Karpas-422 (cell line): ENCODE measurements at places on chromosomes 2 and 18. TPM values are rescaled to one million over a fixed set of nuclear protein-coding genes. Genes with fewer than 3 reads are reported as not detected.

GRCh38 chr18:56804395-56804794, 153.2 kb downstream of the WDR7 start:
- no peak for DNase-seq

- DNase-seq, result no peak
Observed at GRCh38 chr18:32711862-32712261, 61.0 kb downstream of the KLHL14 start.

- DNase-seq, result peak; percentile 21
Observed at GRCh38 chr2:230130668-230131364, 62.1 kb upstream of the SLC16A14 start.

TMEM17 gene
- 0.86 TPM in 1 of 2 replicates, not detected in the other for total RNA-seq

MTLN gene
- 89.2 and 171 TPM in 2 replicates for total RNA-seq

- DNase-seq, result no peak
Observed at GRCh38 chr2:181973171-181973783, 12.4 kb upstream of the PPP1R1C start.

VWA3B gene
- total RNA-seq, result not detected in 2 replicates

DNA sequence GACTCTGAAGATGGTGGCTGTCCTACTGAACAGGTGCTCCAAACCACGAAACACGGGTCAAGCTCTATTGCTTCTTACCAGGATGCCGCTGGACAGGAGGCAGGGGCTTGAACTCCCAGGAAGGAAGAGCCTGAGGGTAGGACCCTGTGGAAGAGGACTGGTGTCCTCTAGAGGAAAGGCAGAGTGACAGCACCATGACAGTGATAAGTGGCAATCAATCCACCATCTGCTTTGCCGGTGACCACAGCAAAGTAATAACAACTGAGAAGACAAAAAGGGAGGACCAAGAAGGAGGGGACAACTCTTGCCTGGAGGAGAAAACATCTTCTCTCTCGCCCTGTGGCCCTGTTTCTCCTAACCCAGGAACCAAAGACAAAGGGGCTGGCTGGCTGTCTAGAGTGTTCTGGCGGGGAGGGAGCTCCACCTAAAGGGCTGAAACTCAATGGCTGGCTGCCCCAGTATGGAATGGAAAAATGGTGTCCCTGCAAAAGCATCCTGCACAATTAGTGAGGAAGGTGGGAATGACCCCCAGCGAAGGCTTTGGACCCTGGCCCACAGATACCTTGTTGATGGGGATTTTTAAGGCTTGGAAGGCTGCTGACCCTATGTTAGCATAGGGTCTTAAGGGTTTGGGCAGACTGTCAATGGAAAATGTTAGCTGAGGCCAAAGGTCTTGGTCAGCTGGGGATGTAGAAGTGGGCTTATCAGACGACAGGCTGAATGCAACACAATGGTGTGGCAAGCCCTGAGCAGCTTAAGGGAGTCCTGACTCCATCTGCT, 35.4 kb downstream of the PROC start:
- peak; percentile 55 for DNase-seq

CEBPZ gene
- 38.5 and 48.2 TPM in 2 replicates for total RNA-seq

- no peak for DNase-seq
Observed at GRCh38 chr2:159774370-159774990, 23.5 kb downstream of the CD302 start.

GRCh38 chr18:75439348-75439747, 11.8 kb upstream of the SMIM21 start:
- DNase-seq, result no peak

- no peak for DNase-seq
Observed at GRCh38 chr2:43239981-43240765, 13.8 kb upstream of the ZFP36L2 start.

DNA sequence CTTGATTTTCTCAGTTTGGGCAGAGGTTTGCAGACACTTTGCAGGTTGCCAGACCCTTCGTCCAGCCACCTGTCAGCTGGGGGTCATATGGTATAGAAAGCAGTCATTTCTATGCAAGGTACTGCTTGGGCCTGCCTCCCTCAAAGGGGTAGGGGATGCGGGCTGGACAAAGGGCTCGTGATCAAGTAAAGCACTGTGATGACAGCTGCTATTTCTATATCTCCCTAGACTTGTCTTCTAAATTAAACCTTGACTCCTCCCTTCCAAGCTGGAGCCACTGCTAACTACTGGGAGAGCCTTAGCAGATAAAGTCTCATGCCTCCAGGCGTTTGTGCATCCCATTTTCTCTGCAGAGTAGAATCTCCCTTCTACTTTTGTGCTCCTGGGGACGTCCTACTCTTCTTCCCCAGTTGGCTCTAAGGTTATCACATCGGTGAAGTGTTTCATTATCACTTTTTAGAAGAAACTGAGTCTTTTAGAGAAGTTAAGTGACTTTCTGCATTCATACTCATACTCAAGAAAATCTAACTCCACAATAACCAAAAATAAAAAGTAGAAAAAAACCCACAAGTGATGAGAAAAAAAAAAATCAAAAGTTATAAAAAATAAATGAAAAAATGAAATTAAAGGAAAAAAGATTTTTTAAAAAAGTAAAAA, 710 bp upstream of the XRCC5 start:
- DNase-seq, result no peak

CYTIP gene
- 72.2 and 97.7 TPM in 2 replicates for total RNA-seq

DNAJC5G gene
- not detected in 2 replicates for total RNA-seq

DNA sequence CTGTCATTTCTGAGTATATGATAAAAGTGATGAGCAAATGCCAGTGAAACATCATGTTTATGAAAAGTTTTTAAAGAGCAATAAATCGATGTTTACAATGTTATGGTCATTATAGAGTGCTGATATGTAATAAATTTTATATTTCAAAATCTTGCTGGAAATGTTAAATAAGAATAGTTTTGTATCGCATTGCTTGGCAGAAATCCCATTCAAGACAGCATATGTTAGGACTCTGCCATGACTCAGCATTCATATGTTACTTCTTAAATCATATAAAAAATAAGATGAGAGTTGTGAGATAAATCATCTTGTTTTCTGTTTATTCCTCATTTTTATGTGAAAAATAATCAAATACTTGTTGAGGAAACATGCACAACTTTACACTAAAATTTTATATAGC, 949.9 kb upstream of the NRXN1 start:
- no peak for DNase-seq
